ENCODE measurements at places on chromosomes 11 and 22.

DNA sequence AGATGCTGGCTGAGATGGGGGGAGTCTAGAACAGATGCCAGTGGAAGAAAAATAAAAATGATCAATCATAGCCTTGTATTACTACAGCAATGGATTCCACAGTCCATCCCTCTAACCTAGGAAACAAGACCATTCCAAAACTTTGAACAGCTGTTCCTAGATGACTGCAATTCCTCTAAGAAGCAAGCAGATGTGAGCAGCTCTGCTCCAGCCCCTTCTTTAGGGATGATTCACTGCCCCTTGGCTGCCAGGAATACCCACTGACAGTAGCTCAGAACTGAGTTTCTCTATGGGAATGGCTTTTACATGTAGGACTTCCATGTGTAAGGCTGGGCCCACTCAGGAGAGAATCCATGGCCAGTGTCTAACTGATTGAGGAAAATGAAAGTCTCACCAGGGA is 943.9 kb downstream of the OPCML start:
- no peak for DNase-seq

GRCh38 chr11:75777461-75778110 is 9.0 kb downstream of the DGAT2 start:
- no peak for DNase-seq

DNA sequence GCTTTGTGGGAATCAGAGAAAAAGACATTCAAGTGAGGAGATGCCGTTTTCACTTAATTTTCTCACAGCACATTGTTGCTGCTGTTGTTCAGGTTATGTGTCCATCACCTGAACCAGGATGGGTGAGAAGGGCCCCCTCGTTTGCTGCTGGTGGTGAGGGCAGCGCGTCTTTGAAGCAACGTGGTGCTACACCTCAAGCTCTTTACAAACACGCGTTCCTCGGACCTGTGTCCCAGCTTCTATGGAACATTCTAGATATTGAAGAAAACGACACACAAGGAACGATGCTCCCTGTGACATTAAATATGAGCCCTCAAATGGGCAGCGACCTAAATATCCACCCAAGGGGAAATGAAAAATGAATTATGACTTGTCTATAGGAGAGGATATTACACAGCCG is 418.6 kb downstream of the MN1 start:
- no peak for DNase-seq

DNA sequence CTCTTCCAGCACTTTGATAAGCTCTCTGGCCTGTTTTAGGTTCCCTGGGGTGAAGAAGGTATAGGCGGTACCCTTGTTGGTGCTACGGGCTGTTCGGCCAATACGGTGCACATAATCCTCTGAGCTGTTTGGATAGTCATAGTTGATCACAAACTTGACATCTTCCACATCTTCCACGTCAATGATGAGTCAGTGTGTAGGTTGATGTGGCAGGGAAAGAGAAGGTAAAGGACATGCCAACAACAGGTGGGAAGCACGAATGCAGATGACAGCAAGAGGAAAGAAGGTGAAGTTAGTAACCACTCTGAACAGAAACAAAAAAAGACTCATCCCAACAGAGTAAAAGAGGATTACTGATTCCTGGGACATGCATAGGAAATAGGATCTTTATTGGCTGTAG is 18.2 kb downstream of the DDX17 start:
- no peak for DNase-seq

DNA sequence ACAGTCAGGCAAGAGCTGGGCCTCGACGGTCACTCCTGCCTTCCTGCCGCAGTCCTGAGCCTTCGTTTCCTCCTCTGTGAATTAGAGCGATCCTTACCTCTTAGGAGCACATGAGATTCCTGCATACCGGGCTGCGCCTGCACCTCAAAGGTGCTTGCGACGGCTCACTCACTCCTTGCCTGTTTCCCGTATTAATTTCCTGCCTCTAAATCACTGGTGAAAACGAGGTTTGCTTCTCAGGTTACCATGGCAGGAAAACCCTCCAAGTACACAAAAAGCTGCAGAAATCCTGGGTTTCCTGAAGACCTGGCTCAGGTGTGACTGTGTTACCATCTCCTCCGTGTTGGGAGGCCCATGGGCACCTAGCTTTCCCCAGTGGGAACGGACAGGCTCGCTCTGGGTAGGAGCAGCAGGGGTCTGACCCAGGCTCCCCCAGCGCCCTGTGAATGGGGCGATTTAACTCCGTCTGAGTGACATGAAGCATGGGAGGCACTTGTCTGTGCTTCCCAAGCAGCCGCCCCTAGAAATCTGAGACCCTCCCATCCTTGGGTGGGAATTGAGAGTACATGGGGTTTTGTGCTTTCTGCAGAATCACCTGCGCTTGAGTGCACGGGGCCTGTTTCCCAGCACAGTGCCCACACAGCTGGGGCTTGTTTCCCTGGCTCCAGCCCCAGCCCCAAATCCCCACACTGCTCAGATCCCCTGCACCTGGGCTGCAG is 64.8 kb downstream of the PHF21B start:
- DNase-seq = no peak

- DNase-seq = no peak
Observed at GRCh38 chr11:133821776-133822175, 23.5 kb downstream of the SPATA19 start.

GRCh38 chr11:10461276-10461790 is 6.3 kb downstream of the AMPD3 start:
- no peak for DNase-seq

DNA sequence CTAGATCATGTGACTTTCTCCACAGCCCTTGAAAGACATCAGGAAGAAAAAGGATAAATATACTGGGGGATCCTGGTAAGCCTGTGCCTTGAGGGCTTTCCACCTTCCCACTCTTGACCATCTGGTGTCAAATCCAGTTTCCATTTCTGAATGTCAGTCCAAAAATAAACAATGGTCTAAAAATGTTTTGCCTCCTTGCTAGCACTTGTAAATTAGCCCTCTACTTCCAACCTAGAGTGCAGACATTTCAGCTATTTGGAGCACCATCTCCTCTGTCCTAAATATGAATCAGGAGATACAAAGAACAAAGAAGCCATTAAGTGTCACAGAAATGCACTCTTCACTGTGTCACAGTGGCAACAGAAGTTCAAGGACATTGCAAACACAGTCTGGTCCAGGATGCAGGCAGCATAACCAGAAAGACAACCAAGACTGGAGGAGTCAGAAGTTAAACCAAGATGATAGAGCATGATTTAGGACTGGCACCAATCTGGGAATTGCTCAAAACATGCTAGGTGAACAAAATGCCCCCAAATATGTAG is 88.1 kb downstream of the CCDC34 start:
- no peak for DNase-seq

- no peak for DNase-seq
Observed at GRCh38 chr11:76313271-76313670, 67.7 kb downstream of the THAP12 start.

DNA sequence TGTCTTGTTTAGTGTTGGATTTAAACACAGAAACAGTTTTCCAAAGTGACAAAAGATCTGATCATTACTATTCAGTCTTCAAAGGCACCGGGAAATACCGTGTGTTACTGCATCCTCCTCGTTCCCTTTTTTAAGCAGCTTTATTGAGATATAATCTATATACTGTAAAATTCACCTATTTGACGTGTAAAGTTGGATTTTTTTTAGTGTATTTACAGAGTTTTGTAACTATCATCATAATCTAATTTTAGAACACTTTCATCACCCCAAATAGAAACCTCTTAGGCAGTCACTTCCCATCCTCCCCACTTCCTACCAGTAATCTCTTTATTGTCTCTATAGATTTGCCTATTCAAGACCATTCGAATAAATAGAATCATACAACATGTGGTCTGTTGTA is 1.4 kb downstream of the ANO5 start:
- DNase-seq = no peak

- no peak for DNase-seq
Observed at GRCh38 chr11:36488096-36488495, 22.0 kb downstream of the TRAF6 start.

GRCh38 chr11:120667281-120667680 is 155.7 kb downstream of the GRIK4 start:
- no peak for DNase-seq

All from activated effector memory CD4-positive, alpha-beta T cell treated with Interleukin-2 at 50 U/mL for 16 hours (primary cell).